Activated CD4-positive, alpha-beta T cell treated with anti-CD3 and anti-CD28 coated beads for 1 hour (primary cell): ENCODE measurements at places on chromosomes 2 and 18.

GRCh38 chr2:951224-952006 lies 766 bp downstream of the SNTG2 start:
- no peak for DNase-seq

DNA sequence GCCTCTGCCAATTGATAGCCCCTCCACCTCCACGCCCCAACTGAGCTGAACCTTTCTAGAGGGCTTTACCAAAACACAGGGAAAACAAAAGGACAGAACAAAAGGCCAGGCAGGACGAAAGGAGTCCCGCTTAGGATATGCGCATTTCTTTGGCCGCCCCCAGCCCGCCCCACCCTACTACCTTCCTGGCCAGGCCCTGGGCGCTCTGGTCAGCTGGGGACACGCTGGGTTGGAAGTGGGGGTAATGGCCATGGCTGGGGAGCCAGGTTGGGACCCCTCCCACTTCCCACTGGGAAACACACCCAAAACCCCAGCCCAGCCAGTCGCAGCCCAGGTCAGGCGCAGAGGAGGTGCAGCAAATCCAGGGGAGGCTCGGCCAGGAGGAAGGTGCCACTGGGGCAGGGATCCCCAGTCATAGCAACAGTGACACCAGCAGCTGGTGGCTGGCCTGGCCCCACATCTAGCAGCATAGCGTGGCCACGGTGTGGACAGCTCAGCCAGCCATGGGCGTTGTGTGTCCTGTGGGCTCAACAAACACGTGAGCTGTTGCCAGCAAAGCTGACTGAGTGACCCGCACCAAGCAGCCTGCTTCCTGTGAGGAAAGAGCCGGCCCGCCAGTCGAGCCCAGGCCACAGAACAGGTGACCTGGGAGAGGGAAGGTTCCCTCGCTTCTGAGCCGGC lies 24.6 kb upstream of the B3GNT7 start:
- no peak for DNase-seq

GRCh38 chr2:68974251-68974650 lies at the start of gene GKN1:
Gene GKN1, plus strand, starts transcription at chr2:68974636. Its CDS starts 42 bp downstream, at chr2:68974678.
- DNase-seq: no peak

GRCh38 chr2:61998426-61998825 lies 93.0 kb downstream of the COMMD1 start:
- DNase-seq: no peak

DNA sequence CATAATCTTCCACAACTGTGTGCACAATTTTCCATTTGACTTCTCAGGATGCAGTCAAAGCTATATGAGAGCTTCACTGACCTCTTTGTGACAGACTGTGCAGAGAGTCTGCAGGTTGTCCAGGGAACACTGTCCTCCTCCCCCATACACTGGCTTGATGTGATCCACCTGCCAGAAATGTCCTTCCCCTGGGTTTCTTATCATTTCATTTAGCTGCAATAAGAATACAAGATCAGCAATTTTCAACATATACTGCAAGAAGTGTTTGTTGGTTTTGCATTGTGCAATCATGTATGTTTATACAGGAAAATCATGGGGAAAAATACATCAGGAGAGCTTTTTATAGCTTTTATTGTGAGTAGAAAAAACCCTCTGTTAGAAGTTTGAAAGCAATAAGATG lies 150.7 kb downstream of the RAB3GAP1 start:
- DNase-seq: no peak

GRCh38 chr2:164032995-164033394 lies 297.2 kb upstream of the FIGN start:
- no peak for DNase-seq

DNA sequence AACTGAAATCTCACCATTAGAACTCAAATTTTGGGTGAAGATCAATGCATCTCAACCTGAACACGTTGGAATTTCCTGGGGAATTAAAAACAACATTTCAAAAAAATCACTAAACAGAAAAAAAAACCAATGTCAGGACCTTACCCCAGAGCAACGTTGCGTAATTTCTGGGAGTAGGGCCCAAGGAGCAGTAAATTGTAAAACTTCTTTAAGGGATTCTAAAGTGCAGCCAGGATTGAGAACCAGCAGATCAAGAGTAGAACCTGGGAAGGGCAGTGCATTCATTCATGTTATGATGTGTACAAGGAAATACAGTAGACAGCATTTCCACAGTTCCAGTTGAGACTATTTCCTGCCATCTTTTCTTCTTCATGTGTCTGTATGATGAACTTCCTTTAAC lies 56.9 kb downstream of the RHBDD1 start:
- no peak for DNase-seq

DNA sequence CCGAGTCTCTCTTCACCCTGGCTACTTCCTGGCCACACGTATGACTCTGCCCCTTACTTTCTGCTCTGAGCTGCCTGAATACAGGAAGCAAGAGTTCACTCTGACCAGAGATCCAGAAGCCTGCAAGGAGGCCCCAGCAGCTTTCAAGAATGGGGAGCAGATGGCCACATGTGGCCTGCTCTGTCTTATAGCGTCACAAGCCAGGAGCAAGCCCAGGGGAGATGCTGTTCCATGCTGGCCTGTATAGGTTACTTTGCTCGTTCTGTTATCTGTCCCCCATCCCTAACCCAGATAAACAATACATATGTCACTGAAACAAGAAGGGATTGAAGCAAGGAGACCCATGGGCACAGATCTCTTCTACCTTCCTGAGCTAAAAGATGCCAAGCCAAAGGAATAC lies 4.3 kb downstream of the PNKD start:
- no peak for DNase-seq

GRCh38 chr2:180840641-180841040 lies 139.8 kb upstream of the UBE2E3 start:
- DNase-seq: no peak

- no peak for DNase-seq
Measured at GRCh38 chr18:43830947-43831346, 553.7 kb upstream of the SYT4 start.

- DNase-seq: no peak
Measured at GRCh38 chr2:121754851-121755236, 607 bp upstream of the TSN start.

- DNase-seq: no peak
Measured at GRCh38 chr2:128690431-128690830, 371.8 kb upstream of the HS6ST1 start.

GRCh38 chr18:33937270-33937816 lies 287.4 kb downstream of the NOL4 start:
- no peak for DNase-seq

- DNase-seq: no peak
Measured at GRCh38 chr2:32958821-32959220, 12.1 kb downstream of the LTBP1 start.

- no peak for DNase-seq
Measured at GRCh38 chr2:230942920-230943896, 18.2 kb upstream of the GPR55 start.

GRCh38 chr2:54836477-54836876 lies 113.0 kb downstream of the EML6 start:
- DNase-seq: no peak

GRCh38 chr2:222972420-222972819 lies 79.6 kb upstream of the KCNE4 start:
- DNase-seq: no peak

DNA sequence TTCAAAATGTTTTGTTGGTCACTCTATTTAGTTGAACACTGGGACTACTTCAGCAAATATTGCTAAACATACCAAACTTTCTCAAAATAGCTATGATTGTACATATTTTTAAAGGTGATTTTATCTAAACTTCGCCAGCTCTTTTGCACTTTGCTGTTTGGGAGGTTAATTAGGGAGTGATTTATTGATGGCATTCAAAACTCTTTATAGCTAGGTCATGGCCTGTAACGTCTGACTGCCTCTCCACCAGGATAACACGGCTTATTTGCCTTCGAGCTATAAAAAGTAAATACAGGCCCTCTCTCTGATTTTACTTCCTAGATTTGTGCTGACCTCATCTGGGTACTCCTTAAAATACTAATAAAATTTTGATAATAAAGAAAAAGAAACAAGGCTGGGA lies 931.9 kb downstream of the DCDC2C start:
- DNase-seq: no peak
